Nucleus accumbens (tissue), 56 donors: ENCODE measurements at places on chromosomes 2 and 18.
A peak's percentile ranks its signal among the peaks of the same experiment; 100 is the strongest.

DNA sequence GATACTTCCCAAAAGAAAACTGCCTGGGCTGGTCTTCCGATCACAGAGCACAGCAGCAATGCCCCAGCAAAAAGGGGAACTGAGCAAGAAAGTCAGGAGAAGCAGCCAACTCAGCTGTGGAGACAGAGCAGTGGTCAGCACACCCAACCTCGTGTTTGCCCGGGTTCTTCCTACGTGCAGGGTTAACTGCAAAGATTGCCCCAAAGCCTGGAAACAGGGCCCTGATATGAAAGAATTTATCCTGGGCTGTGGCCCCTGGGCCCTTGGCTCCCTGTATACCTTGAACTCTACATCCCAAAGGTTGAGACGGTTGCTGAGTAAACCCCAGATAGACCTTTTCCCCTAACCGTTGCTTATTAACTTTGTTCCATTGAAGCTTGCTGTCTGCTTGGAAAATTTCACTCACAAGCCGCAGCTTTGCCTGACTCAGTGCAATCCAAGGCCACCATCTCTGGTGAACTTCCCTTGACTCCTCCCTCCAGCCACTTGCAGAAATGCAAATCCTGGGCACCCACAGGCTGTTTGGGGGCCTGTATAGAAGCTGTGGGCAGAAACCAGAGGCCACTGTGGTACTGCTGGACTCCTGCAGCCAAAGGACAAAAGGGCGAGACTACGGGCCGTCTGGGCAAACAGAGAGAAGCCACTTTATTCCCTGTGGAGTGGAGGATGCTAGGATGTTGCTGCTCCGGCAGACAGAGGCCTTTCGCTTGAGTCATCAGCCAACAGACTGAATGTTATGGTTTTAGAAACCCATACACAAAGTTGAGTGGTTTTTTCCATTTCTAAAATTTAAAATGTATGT lies 18.2 kb downstream of the NRP2 start:
- DNase-seq: no peak

- DNase-seq: no peak
Observed at GRCh38 chr2:102141970-102142828, at the start of gene IL1R1. IL1R1 (plus strand) TSS chr2:102142746; CDS start chr2:102157725, 14,979 bp downstream.

- DNase-seq: no peak
Observed at GRCh38 chr2:120738786-120739437, 3.2 kb downstream of the GLI2 start.

DNA sequence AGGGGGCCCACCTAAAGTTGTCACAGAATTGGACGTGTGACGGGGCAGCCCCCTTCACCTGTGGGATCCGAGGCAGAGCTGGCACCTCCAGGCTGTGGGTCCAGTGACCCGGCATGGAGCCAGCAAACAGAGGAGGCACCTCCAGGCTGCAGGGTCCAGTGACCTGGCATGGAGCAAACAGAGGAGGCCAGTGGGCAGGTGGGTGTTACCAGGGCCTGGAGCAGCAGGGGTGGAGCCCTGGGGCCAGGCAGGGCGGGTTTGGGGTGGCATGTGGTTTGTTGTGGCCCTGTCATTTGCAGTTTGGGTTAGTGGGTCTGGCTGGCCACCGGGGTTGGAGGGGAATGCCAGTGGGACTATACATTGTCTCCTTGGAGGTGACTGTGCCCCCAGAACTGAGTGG lies 68.2 kb downstream of the HPCAL1 start:
- no peak for DNase-seq

- DNase-seq: no peak
Observed at GRCh38 chr2:241188361-241189092, at the start of gene ANO7. ANO7 (plus strand) TSS chr2:241188677; CDS start chr2:241190064, 1,387 bp downstream.

- DNase-seq: no peak
Observed at GRCh38 chr2:229152674-229153073, 118.4 kb downstream of the PID1 start.

- no peak for DNase-seq
Observed at GRCh38 chr18:75533950-75534349, 106.4 kb upstream of the SMIM21 start.

GRCh38 chr2:120105360-120105759 lies 92.5 kb downstream of the EPB41L5 start:
- DNase-seq: no peak

DNA sequence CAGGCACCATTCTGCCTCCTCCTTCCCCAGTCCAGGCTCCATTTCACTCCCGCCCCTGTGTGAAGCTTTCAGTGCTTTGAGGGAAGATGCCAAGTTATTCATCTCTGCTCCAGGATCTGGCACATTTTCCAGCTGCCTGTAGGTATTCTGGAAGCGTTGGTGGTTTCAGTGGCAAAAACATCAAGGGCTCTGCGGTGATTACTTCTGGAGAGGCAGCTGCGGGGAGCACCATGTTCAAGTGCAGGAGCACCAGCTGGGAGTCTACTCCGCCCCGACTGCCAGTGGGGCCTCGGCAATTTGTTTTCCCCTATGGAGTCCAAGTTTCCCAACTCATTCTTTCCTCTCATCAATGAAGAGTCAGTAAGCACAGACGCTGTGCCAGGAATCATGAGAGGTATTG lies 211.7 kb downstream of the CLIP4 start:
- DNase-seq: no peak

DNA sequence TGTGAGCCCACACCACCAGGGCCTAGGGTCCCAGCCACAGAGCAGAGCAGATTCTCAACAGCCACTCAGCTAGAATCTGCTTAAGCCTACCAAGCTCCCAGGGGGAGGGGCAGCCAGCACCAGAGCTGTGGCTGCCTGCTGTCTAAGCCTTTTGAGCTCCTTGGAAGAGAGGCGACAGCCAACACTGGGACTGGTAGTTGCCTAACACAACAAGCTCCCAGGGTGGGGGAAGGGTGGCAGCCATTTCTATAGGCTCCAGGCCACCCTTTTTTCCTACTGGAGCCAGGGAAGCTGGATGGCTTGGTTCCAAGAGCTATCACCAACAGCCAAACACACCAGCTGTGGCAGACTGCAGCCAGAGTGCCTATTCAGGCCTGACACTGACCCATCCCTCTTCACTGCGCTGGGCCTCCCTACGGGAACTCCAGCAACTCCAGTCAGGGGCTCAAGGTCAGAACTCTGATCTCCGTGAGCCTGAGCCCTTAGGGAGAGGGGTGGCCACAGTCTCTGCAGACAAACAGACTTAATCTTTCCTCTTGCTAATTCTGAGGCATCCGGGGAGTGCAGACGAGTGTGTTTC lies 1824.3 kb upstream of the CELF4 start:
- DNase-seq: no peak

DNA sequence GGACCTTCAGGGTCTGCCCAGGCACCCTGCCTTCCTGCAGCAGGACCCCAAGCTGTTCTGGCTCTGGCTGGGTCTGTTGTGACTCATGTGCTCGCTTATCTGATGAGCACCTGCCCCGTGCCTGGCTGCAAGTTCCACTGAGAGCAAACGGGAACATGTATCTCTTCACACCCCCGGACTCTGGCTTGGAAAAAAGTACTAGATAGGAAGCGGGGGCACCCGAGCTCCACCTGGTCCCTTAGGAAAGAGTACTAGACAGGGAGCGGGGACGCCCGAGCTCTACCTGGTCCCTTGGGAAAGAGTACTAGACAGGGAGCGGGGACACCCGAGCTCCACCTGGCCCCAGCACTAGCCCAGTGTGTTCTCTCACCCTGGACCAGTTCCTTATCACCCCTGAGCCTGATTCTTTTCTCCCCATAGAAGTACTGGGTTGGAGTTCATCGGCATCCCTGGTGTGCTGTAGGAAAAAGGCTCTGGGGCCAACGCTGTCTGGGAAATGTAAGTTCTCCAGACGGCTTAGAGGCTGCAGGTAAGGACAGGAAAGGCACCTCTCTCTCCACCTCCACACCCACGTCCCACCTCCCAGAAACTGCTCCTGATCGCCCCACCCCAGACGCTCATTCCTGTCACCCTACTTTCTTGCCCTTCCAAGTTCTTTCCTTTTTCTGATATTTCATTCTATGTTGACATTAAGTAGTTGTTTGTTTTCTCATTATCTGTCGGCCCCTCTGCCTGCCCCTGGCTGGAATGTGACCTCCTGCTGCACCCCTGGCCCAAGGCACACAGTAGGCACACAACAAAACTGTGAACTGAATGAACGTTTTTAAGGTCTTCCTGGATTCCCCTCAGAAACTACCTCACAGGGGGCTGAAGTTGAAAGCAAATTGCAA lies 40.2 kb downstream of the HDAC4 start:
- DNase-seq: no peak

- DNase-seq: no peak
Observed at GRCh38 chr2:196500686-196501431, 138.7 kb upstream of the CCDC150 start.

DNA sequence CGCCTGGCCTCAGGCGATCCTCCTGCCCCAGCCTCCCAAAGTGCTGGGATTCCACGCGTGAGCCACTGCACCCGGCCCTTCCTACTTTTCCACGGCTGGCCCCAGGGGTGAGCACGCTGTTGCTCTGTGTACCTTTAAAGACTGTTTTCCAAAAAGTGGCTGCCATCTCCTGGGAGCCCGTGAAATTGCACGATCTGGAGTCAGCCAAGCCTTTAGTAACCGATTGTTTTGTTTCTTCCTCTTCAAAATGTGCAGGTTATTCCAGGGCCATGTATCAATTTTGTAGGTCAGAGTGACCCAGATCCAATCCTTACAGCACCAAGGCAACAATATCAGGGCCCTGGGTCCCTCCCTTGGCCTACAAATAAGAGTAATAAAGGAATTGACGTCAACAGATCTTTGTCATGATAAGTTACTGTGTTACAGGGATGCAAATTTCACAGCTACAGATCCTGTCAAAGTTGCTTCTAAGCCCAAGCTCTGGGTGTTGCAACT lies 135.6 kb upstream of the ZNF236 start:
- DNase-seq: peak; percentile 31

DNA sequence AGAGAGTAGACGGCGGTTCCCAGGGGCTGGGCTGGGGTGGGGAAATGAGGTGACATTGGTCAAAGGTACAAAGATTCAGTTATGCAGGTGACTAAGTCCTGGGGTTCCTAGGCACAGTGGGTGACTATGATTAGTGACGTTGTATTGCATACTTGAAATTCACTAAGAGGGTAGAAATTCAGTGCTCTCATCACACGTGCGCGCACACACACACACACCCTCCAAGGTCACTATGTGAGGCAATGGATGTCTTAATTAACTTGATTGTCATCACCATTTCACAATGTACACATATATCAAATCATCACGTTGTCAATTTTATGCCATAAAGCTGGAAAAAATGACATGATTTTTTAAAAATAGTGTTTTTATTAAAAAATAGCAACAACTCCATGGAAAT lies 92.9 kb upstream of the ALKAL2 start:
- no peak for DNase-seq

DNA sequence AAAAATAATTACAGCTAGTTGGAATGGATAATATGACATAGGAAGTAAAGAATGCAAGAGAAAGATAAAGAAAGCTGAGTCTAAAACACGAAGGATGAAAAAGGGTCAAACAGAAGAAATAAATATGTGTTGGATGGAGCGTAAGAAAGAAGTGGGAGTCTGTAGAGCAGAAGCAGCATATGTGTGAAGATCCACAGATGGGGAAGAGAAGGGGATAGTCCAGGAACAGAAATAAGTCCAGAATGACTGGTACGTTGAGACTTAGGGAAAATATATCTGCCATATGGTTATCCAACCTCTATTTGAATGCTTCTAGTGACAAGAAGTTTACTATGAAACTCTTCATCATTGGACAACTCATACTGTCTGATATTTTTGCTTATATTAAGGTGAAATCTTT lies 18.0 kb downstream of the ABCA12 start:
- no peak for DNase-seq

DNA sequence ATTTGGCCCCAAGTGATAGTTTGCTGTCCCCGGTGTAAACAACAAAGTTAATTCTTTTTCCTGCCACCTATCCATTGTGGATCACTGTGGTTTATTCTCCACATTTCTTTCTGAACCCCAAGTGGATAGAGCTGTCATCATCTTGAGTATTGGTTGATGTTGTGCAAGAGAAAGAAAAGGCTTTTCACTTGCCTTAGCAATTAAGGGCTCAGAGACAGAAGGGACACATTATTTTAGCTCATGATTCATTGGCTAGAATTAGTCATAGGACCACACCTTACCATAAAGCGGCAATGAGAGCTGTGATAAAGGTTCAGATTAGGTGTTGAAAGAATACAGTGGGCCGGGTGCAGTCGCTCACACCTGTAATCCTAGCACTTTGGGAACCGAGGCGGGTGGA lies 442.1 kb upstream of the DCC start:
- DNase-seq: no peak

DNA sequence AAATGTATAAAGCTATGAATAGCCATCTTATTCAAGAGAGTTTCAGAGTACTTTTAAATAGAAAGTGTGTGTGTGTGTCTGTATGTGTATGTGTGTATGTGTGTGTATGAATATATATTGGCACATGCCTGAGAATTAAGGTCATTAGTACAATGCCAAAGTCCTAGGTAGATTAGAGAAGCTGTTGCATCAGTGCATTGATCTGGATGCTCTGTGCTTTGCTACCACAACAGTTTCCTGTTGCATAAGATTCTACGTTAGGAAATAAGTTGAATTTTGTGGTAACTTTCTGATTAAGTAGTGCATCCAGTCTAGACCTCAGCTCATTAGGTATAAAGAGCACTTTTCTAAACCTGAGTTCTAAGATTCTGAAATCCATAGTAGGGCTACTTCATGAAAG lies 1102.8 kb upstream of the KLHL29 start:
- DNase-seq: no peak

- DNase-seq: no peak
Observed at GRCh38 chr2:104286841-104287240, 567.1 kb upstream of the POU3F3 start.

DNA sequence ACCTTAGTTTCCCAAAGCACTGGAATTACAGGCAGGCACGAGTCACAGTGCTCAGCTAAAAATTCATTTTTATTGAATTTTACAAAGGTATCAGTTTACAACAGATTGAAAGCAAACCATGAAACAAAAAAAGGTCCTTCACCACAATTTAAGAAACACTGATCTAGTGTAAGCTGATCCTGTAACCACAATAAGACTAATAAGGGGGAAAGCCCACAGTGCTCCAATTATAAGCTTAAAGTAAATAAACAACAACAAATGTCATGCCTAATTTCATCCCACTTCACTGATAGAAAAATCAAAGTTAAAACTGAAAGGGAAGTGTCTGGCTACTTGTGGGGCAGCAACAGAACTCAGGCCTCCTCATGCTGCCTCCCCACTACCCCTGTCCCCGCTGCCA lies 49.2 kb downstream of the ICA1L start:
- DNase-seq: no peak

GRCh38 chr2:204135752-204136151 lies 199.2 kb downstream of the ICOS start:
- no peak for DNase-seq

GRCh38 chr2:222264791-222265320 lies 33.9 kb downstream of the PAX3 start:
- DNase-seq: no peak

- no peak for DNase-seq
Observed at GRCh38 chr2:217612211-217612610, 390.6 kb downstream of the TNS1 start.
